ENCODE measurements at places on chromosomes 13 and 19.
A peak's percentile ranks its signal among the peaks of the same experiment; 100 is the strongest.

DNA sequence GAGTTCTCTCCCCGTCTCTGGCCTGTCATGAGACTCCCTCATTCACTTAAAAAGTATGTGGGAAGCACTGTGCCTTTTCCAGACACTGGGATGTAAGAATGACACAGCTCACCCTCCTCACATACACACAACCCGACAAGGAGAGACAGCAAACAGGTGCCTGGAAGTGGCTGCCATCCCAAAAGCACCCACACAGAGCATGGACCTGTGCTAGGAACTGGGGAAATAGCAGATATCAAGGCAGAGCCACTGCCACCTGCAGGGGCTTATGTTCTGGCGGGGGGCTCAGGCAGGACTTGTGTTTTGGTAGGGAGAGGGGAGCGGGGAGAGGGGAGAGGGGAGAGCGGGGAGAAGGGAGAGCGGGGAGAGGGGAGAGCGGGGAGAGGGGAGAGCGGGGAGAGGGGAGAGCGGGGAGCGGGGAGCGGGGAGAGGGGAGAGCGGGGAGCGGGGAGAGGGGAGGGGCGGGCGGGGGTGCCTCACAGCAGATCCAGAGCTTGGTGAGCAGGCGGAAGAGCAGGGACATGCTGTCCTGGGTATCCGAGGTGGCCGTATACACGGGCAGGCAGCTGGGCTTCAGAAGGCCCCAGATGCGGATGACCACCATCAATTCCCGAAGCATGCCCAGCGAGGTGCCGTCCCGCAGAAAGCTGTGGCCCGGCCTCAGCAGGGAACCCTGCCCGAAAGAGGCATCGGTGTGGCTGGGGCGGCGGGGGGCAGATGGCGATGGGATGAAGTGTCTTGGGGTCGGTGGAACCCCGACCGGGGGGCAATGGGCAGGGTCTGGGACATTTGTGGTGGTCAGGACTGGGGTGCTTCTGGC, 12.2 kb downstream of the CFD start:
- no peak for DNase-seq

- DNase-seq, result no peak
These were observed 1261.0 kb upstream of the SLC10A2 start for GRCh38 chr13:104327211-104327610.

- no peak for DNase-seq
These were observed 229.0 kb downstream of the POSTN start for GRCh38 chr13:37369616-37370015.

DNA sequence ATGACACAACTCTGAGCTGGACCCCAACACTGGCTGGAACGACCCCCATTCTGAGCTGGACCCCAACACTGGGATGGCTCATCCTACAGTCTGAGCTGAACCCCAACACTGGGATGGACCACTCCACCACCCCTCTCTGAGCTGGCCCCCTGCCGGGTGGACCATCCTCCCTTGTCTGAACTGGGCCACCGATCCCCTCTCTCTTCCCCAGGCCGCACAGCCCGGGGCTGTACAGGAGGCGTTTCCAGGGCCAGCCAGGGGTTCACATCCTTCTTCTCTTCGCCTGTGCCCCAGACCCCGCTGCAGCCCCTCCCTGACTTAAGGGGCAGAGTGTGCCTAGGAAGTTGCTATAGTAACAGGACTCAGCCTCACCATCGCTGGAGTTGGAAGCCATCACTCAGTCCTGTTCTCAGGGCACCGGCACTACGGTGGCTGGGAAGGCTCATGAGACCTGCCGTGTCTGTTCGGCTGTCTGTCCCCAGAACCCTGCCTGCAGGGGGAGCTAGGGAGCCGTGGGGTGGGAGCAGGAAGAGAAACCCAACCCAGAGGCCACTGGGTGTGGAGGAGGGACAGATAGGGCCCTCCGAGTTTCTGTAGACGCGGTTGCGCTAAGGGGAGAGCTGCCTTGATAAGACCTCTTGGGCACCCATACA, 3.7 kb downstream of the PRKACA start:
- peak; percentile 33 for DNase-seq

DNA sequence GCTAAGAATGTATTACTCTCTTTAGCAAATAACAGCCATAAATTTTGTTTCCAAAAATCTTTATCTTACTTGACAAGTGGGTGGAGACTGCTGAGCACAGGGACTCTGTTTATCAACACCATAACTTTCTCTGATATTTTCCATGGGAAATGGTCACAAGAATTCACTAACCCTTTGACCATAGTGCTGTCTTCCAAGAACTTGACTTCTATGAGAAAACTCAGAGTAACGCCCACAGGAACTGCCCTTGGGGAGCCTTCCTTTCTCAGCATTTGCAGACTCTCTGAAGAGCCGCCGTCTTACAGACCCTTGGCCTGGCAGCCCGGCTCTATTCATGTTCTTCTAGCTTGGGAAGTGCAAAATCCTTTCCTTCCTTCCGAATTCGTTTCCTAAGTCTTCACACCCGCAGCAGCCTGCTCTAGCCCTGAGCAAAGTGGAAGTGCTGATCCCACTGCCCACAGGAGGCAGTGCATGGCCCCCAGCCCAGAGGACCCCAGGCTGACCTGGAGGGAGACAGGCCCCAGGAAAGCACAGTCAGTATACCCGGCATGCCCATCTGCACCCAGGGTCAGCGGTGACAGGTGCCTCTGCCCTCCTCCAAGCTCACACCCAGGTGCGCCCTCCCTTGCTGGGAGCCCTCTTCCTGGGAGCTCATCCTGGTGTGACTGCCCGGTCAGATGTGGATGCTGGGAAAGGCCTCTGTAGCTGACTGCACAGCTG, 10.2 kb downstream of the GAS6 start:
- no peak for DNase-seq

GRCh38 chr13:53379485-53379884, 350.9 kb downstream of the OLFM4 start:
- no peak for DNase-seq

DNA sequence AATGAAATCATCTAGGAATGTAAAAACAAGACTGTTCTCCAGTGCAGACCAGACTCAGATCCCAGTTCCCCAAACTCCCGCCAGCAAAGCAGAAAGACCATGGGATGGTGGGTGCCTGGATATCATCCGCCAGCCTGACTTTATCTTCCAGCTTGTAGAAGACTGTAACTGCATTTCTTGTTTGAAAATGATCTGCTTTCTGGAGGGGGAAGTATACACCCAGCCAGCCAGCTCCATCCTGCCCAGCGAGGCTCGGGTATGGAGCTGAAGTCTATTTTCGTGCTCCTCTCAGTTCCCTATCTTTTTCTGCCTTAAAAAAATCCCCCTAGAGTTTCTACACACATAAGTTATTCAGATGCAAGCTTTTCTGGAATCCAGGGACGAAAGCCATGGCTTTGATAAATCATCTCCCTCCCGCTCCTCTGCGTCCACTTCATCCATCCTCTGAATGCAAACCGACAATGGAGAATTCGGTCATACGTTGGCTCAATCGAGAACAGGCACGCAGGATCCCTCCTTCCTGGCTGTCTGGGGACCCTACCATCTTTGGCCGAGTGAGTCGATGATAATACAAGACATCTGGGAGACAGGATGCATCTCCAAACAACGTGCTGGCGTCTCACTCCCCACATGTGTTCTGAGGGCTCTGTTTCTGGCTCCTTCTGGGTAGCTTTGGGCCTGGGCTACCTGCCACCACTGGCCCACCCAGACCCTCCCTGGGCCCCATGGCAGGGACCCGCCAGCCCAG, 31.2 kb downstream of the CEBPG start:
- no peak for DNase-seq

GRCh38 chr19:18477042-18477779, 39.3 kb upstream of the ISYNA1 start:
- DNase-seq, result no peak

GRCh38 chr13:76733671-76734070, 152.5 kb downstream of the KCTD12 start:
- no peak for DNase-seq

DNA sequence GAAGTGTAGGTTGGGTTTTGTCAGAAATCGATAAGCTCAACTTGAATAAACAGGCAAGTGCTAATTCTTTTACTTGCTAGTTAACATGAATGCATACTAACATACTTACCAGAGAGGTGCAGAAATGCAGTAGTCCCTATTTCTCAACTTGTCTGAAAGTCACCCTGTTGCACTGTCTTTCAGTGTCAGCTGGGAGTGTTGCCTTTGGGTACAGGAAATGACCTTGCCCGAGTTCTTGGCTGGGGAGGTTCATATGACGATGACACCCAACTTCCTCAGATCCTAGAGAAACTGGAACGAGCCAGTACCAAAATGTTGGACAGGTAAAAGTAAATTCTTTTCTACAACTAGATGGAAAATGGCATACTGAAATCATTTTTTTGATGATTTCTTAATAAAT, 103.5 kb upstream of the AKAP11 start:
- DNase-seq, result no peak

DNA sequence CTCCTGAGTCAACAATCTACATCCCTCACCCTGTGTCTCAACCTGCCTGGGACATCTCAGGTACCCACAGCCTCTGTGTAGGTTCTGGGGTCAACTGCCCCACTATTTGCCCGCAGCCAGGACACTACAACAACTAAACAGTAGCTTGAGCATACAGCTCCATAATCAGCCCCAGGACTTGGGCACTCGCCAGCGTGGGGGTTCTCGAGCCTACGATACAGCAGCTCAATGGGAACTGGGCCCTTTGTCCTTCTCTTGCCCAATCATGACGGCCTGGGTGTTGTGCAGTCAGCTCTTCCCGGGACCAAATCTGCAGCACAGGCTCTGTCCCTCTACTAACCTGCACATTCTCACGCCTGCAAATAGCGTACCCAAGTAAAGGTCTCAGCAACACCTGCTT, 1.3 kb downstream of the ZNF180 start:
- no peak for DNase-seq

- DNase-seq, result no peak
These were observed 88.0 kb upstream of the MCF2L start for GRCh38 chr13:112880976-112881540.

DNA sequence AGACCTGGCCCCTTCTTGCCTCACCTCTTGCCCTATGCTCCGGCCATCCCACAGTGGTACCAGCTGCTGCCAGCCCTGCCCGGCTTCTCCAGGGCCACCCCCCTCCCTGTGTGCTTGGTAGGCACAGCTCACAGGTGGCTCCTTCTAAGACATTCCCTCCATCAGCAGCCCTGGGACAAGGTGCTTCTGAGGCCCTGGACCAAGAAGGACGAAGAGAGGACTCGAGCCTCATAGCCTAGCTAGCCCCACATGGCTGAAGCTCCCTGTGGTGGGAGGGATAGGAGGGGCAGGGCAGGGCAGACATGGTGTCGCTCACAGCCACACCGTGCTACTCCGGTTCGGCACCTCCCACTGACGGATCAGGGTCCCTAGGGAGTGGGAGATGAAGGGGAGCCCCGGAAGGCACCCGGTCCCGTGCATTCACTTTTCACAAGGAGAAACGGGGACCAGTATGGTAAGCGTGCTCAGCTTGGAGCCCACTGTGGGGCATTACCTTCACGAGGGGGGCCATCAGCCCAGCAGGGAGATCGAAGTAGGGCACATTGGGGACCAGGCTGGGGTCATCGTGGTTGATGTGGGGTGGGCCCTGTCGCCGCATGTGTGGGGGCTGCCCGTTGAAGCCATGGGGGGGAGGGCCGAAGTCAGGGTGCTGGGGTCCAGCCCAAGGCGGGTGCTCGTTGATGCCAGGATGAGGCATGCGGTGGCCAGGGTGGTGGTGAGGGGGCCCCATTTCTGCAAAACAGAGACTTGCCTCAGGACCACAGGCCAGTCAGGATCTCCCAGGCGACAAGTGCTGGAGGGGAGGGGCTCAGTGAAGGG, 19.5 kb downstream of the CHERP start:
- DNase-seq, result no peak

GRCh38 chr19:53849237-53849676, 18.4 kb upstream of the MYADM start:
- no peak for DNase-seq

- no peak for DNase-seq
These were observed 1.7 kb downstream of the HSPB6 start for GRCh38 chr19:35755131-35755549.

DNA sequence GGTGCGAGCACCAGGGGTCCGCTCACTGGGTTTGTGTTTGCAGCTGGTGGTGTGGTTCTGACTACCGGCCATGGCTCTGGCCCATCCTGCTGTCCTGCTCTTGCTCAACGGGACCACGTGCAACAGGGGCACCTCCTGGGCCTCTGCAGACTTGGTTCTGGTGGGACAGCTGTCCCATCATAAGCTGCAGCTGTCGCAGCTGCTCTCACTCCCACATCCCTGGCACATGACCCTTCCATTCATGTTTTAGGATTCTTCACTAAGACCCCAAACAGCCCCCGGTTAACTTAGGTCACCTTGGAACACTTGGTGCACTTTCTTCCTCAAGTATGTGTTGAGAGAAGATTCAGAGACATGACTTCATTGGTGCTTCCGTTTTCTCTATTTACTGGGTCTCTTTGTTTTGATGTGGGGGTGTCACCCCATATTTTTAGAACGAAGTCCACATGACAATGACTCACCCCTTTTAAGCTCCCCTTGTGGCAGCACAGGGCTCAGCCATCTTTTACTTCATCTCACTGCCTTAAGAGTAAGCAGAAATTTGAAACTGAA, 68.4 kb upstream of the ARHGEF7 start:
- no peak for DNase-seq

DNA sequence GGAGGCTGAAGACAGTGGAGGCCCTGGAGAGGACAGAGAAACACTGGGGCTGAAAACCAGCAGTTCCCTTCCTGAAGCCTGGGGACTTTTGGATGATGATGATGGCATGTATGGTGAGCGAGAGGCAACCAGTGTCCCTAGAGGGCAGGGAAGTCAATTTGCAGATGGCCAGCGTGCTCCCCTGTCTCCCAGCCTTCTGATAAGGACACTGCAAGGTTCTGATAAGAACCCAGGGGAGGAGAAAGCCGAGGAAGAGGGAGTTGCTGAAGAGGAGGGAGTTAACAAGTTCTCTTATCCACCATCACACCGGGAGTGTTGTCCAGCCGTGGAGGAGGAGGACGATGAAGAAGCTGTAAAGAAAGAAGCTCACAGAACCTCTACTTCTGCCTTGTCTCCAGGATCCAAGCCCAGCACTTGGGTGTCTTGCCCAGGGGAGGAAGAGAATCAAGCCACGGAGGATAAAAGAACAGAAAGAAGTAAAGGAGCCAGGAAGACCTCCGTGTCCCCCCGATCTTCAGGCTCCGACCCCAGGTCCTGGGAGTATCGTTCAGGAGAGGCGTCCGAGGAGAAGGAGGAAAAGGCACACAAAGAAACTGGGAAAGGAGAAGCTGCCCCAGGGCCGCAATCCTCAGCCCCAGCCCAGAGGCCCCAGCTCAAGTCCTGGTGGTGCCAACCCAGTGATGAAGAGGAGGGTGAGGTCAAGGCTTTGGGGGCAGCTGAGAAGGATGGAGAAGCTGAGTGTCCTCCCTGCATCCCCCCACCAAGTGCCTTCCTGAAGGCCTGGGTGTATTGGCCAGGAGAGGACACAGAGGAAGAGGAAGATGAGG, 1.5 kb downstream of the PPP1R15A start:
- no peak for DNase-seq

GRCh38 chr13:89150362-89150761, 1479.2 kb downstream of the SLITRK5 start:
- DNase-seq, result no peak

- DNase-seq, result no peak
These were observed 42.3 kb downstream of the LYL1 start for GRCh38 chr19:13060233-13060963.

GRCh38 chr19:38617764-38618589, at the start of gene MAP4K1:
Gene MAP4K1, minus strand, starts transcription at chr19:38617953. Its CDS starts 58 bp downstream, at chr19:38617895.
- peak; percentile 34 for DNase-seq

Data from activated CD8-positive, alpha-beta memory T cell treated with anti-CD3 and anti-CD28 coated beads for 48 hours (primary cell).